ENCODE measurements at places on chromosomes 16 and 17.

- DNase-seq, result peak; percentile 75
Observed at GRCh38 chr17:31678431-31678830, 180.6 kb downstream of the COPRS start.

GRCh38 chr17:40307001-40307730, 1.8 kb upstream of the RARA start:
- peak; percentile 77 for DNase-seq

GRCh38 chr16:66508248-66508913, 41.5 kb downstream of the TK2 start:
- DNase-seq, result no peak

DNA sequence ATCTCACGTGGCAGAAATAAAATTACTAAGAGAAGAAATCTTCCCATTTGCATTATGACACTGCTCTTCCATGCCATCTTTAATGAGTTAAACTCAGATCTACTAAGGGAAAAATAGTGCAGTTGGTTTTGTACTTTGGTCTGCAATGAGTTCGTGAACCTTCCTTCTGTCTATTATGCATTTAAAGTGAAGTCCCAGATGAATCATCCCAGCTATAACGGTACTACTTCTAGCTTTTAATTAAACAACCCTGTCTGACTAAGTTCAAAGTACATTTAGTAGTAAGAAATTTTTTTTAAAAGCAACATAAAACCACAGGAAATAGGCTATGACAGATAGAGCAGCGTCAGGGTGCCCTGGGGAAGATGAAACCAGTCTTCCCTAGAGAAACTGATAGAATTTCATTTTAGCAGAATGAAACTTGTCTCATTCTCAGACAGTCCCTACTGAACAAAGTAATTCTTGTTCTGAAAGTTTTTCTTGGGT, 1.8 kb downstream of the TMIGD1 start:
- no peak for DNase-seq

DNA sequence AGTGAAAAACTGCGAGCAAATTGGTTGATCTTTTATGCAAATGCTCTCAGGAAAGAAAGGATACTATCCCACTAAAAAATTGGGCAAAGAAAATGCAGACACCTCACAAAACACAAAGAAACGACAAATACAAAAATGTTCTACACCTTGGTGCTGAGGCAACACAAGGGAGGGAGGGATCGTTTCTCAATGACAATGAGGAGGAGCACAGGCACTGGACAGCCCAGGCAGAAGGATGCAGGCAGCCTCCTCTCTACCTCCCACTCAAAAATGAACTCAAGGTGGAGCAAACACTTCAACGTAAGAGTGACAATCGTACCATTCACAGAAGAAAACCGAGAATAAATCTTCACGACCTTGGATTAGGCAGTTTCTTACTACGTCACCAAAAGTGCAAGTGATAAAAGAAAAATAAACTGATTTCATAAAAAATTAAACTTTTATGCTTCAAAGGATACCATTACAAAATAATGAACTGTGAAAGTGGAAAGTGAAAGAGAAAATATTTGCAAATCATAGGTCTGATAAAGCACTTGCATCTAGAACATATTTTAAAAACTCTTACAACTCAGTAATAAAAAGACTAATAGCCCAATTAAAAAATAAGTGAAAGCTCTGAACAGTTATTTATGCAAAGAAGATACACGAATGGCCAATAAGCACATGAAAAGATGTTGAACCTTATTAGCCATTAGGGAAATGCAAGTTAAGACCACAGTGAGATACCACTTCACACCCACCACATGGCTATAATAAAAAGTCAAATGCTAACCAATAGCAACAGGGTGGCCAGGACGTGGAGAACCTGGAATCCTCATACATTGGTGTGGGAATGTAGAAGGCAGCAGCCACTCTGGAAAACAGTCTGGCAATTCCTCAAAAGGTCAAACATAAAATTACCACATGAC, 80.8 kb upstream of the TRAP1 start:
- no peak for DNase-seq

DNA sequence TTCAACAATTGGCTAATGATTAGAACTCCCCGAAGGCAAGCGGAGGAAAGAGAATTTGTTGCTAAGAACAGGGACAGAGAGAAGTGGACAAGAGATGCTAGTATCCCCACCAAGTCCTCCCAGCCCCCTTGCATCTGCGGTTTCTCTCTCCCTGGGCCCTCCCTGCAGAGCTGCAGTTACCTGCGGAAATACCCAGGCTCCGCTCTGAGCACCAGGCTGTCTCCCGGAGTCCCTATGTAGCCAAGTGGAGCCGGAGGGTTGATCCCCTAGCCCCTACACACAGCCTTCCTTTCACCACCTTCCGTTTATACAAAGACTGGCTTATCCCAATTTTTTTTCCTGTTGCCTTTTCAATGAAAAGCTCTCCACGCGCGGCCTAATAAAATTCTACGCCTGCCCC, 834.4 kb downstream of the KCNJ2 start:
- no peak for DNase-seq

DNA sequence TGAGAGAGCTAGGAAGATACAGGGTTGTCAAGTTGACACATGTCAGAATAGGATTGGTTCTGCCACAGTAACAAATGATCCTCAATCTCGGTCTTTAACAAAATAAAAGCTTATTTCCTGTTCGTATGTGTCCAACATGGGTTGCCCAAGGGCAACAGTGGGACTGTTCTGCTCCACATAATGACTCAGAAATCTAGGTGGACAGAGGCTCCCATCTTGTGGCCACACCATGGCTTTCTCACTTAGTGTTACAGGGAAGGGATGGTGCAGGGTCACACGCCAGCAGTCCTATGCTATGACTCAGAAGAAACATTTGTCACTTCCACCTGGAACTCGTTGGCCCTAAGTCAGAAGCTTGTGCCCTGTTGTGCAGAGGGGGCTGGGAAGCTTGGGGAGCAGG, 364.9 kb downstream of the SNX29 start:
- no peak for DNase-seq

GRCh38 chr16:11007714-11008280, 63.4 kb downstream of the CLEC16A start:
- DNase-seq, result no peak

GRCh38 chr16:10938796-10939648, 3.2 kb downstream of the DEXI start:
- no peak for DNase-seq

GRCh38 chr16:62821824-62822223, 785.6 kb upstream of the CDH8 start:
- DNase-seq, result no peak

GRCh38 chr17:50783193-50783660, 15.9 kb upstream of the ANKRD40CL start:
- DNase-seq, result peak; percentile 82

GRCh38 chr17:5034651-5035050, 575 bp downstream of the SLC52A1 start:
- no peak for DNase-seq

GRCh38 chr17:38358586-38359513, 7.2 kb downstream of the SOCS7 start:
- peak; percentile 71 for DNase-seq

DNA sequence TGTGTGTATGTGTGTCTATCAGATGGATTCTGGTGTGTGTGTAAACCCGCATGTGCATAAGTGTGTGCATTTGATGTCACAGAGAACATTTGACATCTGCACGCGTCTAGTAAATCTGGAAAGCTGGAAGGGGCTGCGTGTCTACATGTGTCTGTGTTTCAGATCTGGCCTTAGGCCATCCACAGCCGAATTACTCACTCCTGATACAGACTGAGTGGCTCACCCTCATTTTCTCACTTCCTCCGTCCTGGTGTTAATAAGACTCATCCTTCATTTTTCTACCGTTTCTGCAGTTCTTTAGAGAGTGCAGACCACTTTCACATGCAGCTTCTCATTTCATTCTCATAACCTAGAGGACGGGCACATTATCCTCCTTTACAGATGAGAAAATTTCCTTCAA, 491.6 kb downstream of the CDH13 start:
- no peak for DNase-seq

- DNase-seq, result no peak
Observed at GRCh38 chr17:61455324-61456060, 3.3 kb downstream of the TBX4 start.

DNA sequence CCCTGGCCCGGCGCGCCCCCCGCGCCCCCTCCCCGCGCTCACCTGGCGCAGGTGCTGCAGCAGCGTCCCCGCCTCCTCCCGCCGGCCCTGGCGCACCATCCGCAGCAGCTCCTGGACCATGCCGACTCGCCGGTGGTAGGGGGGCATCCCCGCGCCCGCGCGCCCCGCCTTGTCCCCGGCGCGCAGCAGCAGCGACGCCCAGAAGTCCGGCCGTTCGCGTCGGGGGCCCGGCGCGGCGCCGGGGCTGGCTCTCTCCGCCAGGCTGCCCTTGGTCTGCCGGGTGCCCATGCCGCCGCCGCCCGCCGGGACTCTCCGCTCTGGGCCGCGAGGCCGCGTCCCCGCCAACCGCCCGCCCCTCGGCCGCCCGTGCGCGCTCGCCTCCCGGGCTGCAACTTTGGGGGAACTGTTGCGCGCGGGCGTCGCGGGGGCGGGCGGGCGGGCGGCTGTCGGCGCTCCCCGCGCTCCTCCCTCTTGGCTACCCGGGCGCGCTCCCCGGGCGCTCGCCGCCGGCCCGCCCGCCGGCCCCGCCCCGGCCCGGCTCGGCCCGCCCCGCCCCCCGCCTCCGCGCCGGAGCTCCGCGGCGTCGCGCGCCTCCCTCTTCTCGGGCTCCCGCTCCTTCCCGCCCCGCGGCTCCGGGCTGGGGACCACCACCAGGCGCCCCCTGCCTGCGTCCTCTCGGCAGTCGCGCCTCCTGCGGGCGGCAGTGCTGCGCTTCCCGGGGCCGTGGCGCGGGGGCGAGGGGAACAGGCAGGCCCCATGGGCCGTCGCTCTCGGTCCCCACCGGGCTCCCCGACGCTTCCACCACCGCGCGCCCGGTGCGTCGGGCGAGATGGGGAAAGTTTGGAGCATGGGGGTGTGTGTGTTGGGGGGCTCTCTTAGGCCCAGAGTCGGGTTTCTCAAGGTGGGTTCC, at the start of gene LRRC75A:
LRRC75A (minus strand) TSS at position 491 of the 910 bp plus-strand sequence; CDS start at position 288, 203 bp downstream.
- DNase-seq, result peak; percentile 8

- DNase-seq, result no peak
Observed at GRCh38 chr16:69799611-69800031, 37.5 kb downstream of the WWP2 start.

DNA sequence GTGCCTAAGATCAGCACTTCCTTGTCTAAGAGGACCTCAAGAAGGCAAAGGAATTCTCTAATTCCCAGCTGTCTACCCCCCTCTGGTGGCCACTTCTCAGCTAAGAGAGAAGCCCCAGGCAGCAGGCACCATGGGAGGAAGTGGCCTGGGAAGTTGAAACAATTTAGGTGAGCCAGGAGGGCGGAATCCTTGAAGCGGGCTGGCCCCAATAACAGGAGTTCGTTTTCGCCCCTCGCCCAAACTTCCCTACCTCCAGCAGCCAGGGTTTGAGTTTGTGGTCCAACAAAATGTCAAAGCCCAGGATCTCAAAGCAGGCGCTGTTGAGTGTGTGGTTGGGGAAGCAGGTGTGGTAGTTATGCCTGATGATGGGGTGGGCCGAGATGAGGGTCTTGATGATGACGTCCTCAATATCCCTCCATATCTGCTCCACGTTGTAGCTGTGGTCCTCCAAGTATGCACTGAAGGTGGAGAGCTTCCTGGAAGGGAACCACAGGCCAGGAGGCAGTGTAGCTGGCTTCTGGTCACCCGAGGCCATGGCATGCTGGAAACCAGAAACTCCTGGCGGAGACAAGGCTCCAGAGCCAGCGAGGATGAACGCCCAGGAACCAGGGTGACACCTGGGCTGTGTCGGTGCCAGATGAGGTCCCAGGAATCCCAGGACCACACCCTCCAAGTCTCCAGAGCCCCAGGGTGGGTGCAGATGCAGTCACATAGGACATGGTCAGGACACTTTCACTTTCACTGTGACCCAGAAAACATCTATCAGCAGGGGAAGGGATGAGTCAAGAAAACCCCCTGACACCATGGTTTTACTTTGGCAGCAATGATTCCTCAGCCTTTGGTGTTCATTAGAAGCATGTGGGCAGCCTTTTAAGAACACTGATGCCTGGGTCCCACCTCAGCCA, 25.6 kb downstream of the TTLL6 start:
- peak; percentile 66 for DNase-seq

GRCh38 chr17:82304826-82305726, 12.3 kb downstream of the CD7 start:
- no peak for DNase-seq

DNA sequence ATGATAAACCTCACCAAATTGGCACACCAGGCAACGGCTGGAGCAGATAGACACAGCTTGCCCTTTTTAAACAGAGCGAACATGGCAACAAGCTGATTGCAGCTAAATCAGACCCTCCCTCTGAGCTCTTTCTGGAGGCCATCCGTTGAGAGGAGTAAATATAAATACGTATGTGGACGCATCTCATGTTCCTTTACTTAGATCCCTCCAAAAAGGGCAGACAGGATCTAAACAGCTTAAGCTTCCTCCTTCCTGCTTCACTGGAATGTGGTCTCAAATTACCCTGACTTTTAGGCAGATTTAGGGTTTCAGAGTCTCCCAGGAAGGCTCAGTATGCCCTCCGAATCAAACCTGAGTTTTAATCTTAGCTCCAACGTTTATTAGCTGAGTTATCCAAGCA, 204.7 kb upstream of the GOT2 start:
- DNase-seq, result no peak

GRCh38 chr16:31529937-31530312, 2.2 kb downstream of the AHSP start:
- DNase-seq, result no peak

DNA sequence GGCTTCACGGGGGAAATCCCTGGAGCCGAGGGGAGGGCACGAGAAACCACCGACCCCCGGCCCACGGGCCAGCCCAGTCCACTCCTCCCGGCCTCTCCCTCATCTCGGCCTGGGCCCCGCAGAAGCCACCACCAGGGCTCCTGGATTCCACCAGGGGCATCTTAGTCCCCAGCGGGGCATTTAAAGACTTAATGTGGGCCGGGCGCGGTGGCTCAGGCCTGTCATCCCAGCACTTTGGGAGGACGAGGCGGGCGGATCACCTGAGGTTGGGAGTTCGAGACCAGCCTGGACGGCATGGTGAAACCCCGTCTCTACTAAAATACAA, 24.1 kb upstream of the ABR start:
- DNase-seq, result no peak

DNA sequence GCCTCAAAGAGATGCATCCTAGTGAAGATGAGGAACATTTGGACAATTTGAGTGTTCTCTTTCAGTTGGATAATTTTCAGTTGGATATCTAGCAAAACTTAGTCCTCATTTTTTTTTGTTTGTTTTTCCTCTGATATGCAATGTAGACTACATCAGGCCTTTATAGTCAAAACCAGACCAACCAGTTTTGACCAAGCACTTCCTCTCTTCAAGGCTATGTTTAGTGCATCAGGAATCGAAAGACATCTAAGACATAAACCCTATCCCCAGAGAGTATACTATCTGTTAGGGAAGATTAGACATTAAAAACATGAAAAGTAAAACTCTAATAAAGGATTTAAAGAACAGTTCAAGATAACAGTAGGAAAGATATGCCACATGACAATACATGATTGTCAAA, 256.1 kb downstream of the IRX3 start:
- DNase-seq, result no peak

GRCh38 chr17:40541060-40541872, 24.0 kb downstream of the CCR7 start:
- DNase-seq, result no peak
